ENCODE measurements at places on chromosomes 3 and 15.

- no peak for DNase-seq
Measured at GRCh38 chr3:138206196-138206595, 19.1 kb downstream of the ARMC8 start.

DNA sequence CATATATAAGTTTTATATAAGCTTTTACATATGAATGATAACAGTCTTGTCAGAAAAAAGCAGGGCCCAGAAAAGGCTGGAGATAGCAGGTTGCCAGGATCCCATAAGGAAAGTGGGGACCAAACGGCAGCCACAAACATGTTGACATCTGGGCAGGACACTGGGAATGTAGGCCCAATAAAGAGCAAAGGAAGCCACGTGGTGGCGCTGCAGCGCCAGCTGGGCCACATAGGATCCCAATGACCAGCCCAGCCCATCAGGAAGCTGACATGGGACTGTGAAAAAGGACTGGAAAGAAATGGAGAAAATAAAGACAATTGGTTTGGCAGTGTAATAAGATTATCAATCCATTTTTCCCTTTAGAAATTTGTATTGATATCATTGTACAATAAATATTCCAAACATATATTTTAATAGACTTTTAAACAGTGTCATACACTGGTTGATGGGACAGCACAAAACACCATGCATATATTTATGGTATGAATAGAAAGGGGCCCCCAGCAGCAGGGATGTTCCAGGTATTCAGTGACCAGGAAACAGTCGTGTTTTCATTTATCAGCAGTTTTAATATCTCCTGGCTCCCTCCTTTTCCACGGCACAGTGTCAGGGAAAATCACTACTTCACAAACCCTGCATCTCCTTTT is 89.0 kb upstream of the STRIT1 start:
- DNase-seq: peak; percentile 86

- no peak for DNase-seq
Measured at GRCh38 chr3:23480329-23480714, 277.2 kb downstream of the UBE2E2 start.

DNA sequence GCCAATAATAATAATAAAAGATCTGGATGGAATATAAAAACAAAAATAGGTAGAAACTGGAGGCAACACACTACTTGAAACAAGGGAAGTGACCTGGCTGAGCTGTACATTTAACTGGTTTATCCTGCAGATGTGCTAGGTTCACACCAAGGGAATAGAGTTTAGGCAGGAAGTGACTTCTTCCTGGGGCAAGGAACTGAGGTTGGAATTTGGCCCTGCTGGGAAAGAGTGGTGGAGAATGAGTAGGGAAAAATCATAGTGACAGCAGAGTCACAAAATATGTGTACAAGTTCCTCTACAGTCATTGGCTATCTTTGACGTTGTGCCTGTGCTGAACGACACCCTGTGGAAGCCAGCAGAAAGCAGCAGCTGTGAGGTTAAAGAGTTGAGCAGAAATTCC is 44.1 kb downstream of the ARHGAP11B start:
- no peak for DNase-seq

DNA sequence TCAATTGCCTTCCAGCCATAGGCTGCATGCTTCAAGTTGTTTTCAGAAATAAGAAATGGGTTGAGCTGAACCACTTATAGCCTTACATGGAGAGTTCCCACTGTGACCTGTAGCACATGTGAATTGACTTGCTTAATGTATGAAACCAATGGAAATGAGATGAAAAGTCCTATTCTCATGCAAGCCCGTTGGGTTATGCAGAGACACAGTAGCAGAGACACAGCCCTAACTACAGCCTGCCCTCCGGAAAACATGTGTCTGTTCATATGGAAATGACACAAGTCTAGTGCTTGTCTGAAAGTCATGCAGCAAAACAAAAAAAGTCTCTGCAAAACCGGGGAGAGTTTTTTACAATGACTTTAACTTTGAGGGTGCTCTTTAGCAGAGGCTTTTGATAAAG is 14.5 kb downstream of the HIGD2B start:
- DNase-seq: no peak

DNA sequence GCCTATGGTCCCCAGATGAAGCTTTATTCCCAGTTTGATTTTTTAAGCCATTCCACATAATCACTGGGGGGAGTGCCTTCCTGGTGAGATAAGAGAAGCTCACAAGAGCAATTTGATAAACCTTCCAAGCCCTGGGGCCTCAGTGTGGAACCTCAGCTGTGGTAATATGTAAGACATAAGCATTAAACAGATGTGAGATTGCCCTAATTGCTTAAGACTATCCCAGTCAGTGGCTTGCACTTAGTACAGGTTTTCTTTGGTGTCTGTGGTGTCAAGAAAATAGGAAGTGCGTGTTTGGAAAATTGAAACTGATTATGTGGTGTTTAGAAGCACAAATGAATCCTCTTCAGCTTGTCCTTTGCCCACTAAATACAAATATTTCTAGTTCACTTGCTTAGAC is 54.3 kb downstream of the LRRN1 start:
- no peak for DNase-seq

- no peak for DNase-seq
Measured at GRCh38 chr15:54675241-54675640, 521.5 kb downstream of the RSL24D1 start.

DNA sequence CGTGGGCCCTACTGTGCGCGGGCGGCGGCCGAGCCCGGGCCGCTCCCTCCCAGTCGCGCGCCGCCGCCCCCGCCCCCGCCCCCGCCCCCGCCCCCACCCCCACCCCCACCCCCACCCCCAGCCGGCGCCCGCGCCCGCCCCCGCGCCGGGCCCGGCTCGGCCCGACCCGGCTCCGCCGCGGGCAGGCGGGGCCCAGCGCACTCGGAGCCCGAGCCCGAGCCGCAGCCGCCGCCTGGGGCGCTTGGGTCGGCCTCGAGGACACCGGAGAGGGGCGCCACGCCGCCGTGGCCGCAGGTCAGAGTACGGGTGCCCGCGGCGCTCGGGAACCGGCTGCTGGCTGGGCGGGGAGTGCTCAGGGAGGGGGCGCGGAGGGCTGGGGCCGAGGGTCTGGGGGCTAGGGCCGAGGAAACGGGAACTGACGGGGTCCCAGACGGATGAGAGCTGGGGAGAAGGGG is 1.1 kb upstream of the PPARG start:
- DNase-seq: no peak

GRCh38 chr3:66483006-66483405 is 17.8 kb downstream of the LRIG1 start:
- DNase-seq: no peak

DNA sequence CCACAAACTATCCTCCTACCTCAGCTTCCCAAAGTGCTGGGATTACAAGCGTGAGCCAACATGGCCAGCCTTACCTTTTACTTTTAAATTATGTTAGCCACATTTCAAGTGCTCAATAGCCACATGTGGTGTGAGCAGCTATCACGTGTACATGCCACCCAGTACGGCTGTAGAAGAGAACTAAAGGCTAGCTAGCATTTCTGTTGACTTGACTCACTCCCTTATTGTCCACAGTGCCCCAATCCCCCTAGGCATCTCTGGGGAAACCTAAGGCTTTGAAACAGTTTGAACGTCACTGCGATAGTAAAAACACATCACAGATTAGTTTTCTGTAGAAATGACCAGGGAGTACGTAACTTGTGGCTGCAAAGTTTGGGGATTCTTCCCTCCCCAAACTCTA is 12.0 kb downstream of the C15orf40 start:
- DNase-seq: no peak

Measured in NCI-H2081 (cell line).